ENCODE measurements at places on chromosomes 13 and 19.
A peak's percentile ranks its signal among the peaks of the same experiment; 100 is the strongest.

DNA sequence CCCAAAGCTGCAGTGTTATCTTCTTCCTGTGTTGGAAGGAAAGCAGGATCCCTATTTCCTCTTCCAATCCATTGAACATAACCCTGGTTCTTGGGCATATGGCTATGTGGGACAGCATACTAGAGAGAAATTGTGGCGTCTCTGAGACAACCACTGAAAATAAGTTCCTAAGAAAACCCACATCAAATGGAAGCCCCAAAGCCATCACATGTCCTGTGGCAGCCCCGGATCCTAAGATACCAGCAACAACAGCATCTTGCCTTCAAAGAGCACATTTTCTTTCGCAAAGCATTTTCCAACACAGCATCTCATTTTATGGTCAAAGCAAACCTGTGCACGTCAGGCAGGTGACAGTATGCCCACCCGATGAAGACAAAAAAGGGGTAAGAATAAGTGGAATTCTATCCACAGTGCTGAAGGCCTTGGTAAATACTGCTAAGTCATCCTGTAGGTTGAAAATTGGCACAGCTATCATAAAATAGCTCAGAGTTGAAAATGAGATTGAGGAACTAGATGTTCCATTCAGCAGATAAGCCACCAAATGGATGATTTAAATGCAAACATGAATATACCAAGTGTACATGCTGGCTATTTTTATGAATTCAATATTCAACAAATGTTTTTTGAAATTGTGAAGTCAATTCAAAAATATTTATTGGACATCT, 232.2 kb downstream of the DLEU7 start:
- no peak for DNase-seq

GRCh38 chr19:38710416-38710702, 33.9 kb downstream of the CAPN12 start:
- DNase-seq, result no peak

- DNase-seq, result peak; percentile 47
These were observed 7.0 kb upstream of the MYDGF start for GRCh38 chr19:4676955-4677731.

GRCh38 chr19:39265321-39265916, 2.8 kb upstream of the IFNL2 start:
- peak; percentile 19 for DNase-seq

GRCh38 chr19:35397064-35397463, 26.2 kb downstream of the GPR42 start:
- no peak for DNase-seq

DNA sequence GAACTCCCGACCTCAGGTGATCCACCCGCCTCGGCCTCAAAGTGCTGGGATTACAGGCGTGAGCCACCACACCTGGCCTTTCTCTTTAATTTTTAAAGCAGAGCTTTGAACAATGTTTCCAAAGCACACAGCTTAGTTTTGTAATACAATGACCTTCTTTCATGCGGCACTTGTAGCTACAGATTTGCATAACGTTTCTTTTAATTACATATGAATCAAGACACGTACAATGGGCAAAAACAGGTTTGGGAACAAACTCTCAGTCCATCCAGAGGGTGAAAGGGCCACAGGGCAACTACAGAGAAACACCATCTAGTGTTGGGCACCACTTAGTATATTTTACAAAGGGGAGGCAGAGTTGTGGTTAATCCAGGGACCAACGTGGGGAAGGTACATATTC, 19.0 kb upstream of the S1PR4 start:
- no peak for DNase-seq

GRCh38 chr19:13099073-13099999, 3.3 kb downstream of the LYL1 start:
- peak; percentile 79 for DNase-seq

GRCh38 chr19:28394725-28395124, 818.2 kb downstream of the UQCRFS1 start:
- no peak for DNase-seq
